ENCODE measurements at places on chromosomes 4 and X. TPM values are rescaled to one million over a fixed set of nuclear protein-coding genes. Genes with fewer than 3 reads are reported as not detected.

DNA sequence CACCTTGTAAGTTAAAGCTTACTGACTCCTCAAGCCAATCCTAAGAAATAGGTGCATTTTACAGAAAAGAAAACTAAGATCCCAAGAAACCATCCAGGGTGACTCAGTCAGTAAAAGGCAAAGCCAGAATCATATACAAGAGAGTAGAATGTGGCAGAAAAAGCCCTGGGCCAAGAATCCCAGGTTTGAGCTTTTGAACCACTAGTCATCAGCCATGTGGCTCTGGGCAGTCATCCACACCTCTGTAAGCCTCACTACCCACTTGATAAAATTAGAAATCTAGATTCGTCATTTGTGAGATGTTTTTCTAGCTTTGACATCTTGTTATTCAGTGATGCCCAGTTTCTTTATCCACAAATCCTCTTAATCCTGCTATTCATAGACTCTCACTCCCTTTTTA lies 122.2 kb upstream of the PDE5A start:
- DNase-seq: no peak
- H3K27ac ChIP-seq: no peak overlapping the region
- no peaks in the 10 kb centered on the region for H3K4me1 ChIP-seq
- no peak overlapping the region for H3K4me3 ChIP-seq
- no peaks in the 10 kb centered on the region for H3K27me3 ChIP-seq

DNA sequence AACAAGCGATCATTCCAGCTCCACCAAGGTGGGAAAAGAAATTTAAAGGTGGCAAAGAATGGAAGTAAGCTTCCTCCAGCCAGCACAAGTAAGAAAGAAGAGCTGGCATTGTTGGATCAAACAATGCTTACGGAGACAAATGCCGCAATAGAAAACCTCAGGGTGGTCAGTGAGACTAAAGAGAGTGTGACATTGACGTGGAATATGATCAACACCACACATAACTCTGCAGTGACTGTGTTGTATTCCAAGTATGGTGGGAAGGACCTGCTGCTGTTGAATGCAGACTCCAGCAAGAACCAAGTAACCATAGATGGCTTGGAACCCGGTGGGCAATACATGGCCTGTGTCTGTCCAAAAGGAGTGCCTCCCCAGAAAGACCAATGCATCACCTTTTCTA lies 22.2 kb downstream of the LRIT3 start:
- no peaks in the 10 kb centered on the region for H3K36me3 ChIP-seq
- no peaks in the 10 kb centered on the region for H3K4me1 ChIP-seq
- H3K27me3 ChIP-seq: no peaks in the 10 kb centered on the region
- no peak overlapping the region for H3K4me3 ChIP-seq
- H3K27ac ChIP-seq: no peak overlapping the region

GRCh38 chr4:150258569-150258968 lies 180.3 kb downstream of the DCLK2 start:
- no peaks in the 10 kb centered on the region for H3K4me1 ChIP-seq
- no peaks in the 10 kb centered on the region for H3K27me3 ChIP-seq
- no peak for DNase-seq
- no peak overlapping the region for H3K4me3 ChIP-seq

DNA sequence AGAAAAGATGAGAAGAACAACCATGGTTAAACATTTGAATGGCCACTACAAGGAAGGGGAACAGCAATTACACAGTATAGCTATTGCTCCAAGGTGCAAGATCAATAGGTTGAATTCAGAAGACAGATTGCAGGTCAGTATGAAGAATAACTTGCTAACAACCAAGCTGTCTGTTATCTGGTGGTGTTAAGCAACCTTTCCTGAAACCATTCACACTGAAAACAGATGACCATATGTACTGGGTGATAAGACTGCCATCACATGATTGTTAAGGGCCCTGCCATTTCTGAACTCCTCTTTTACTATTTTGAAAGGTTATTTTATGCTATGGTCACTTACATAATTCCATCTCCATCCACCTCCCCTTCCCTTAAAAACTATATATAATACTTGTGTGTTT lies 6.8 kb downstream of the GABRA3 start:
- no peaks in the 10 kb centered on the region for H3K4me1 ChIP-seq
- H3K36me3 ChIP-seq: no peaks in the 10 kb centered on the region
- H3K27ac ChIP-seq: no peak overlapping the region

DNA sequence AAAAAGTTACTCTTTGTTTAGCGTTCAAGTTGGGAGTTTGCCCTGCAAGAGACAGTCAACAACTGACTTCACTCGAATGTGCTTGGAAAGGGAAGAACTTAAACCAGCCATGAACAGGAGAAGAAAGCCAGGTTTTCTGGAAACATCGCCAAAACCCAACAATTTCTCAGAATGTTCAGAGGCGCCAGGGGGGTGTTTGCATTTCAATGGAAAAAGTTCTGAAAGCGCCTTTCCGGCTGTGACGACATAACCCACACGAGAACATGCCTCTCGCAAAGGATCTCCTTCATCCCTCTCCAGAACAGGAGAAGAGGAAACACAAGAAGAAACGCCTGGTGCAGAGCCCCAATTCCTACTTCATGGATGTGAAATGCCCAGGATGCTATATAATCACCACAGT lies 78.1 kb upstream of the ADGRA3 start:
- H3K36me3 ChIP-seq: no peaks in the 10 kb centered on the region
- H3K27ac ChIP-seq: no peak overlapping the region
- no peaks in the 10 kb centered on the region for H3K4me1 ChIP-seq
- DNase-seq: no peak
- H3K4me3 ChIP-seq: no peak overlapping the region
- H3K27me3 ChIP-seq: no peaks in the 10 kb centered on the region

GRCh38 chrX:24920769-24921168 lies 95.0 kb downstream of the ARX start:
- H3K27me3 ChIP-seq: no peaks in the 10 kb centered on the region
- no peak for DNase-seq
- H3K4me1 ChIP-seq: no peaks in the 10 kb centered on the region
- no peak overlapping the region for H3K4me3 ChIP-seq
- no peaks in the 10 kb centered on the region for H3K36me3 ChIP-seq

DNA sequence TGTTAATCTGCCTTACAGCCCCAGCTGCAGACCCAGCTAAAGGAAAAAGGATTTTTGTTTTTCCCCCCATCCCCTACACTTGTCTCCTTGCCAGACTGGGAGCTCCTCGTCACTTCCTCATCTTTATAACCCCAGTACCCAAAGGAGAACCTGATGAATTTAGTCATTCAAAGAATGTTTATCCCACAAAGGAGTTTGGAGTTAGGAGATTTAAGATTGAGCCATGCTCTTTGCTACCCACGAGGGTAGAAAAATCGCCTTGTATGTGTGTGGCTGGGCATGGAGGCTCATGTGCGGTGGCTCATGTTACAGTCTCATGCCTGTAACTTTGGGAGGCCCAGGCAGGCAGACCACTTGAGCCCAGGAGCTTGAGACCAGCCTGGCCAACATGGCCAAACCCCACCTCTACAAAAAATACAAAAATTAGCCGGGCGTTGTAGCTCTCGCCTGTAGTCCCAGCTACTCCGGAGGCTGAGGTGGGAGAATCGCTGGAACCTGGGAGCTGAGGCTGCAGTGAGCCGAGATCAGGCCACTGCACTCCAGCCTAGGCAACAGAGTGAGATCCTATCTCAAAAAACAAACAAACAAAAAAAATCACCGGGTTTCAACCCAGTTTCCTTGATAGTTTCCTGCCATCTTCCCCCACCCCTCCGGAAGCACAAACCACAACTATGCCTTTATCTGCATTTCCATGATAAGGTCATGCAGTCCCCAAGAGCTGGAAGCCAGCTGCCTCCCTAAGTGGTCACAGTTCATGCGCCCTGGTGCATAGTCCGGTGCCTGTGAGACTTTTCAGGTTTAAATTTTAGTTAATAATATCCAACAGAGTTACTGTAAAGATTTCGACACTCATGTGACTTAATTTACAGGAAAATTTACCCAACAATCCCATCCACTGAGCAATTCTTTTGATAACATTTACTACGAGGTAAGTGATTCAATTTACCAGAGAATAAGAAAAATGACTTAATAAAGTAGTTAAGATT lies 1.5 kb downstream of the CFAP97 start:
- DNase-seq: no peak
- H3K4me3 ChIP-seq: peak overlapping the region; percentile 81
- no peaks in the 10 kb centered on the region for H3K36me3 ChIP-seq
- H3K4me1 ChIP-seq: no peaks in the 10 kb centered on the region
- H3K27me3 ChIP-seq: no peaks in the 10 kb centered on the region

- no peaks in the 10 kb centered on the region for H3K36me3 ChIP-seq
- H3K4me1 ChIP-seq: no peaks in the 10 kb centered on the region
- no peak overlapping the region for H3K4me3 ChIP-seq
- H3K27me3 ChIP-seq: peaks cover 2% of the 10 kb centered on the region
- no peak for DNase-seq
These were observed 46.7 kb downstream of the FGF16 start for GRCh38 chrX:77493677-77494553.

SATL1 gene
- 0.05 TPM for total RNA-seq

Measured in liver (tissue), 10 donors.